HL-60 (cell line): ENCODE measurements at places on chromosomes 11 and 22.

GRCh38 chr11:24697522-24698111, 200.8 kb downstream of the LUZP2 start:
- no peak for DNase-seq

GRCh38 chr11:8232849-8233606, 30.6 kb downstream of the LMO1 start:
- no peak for DNase-seq

DNA sequence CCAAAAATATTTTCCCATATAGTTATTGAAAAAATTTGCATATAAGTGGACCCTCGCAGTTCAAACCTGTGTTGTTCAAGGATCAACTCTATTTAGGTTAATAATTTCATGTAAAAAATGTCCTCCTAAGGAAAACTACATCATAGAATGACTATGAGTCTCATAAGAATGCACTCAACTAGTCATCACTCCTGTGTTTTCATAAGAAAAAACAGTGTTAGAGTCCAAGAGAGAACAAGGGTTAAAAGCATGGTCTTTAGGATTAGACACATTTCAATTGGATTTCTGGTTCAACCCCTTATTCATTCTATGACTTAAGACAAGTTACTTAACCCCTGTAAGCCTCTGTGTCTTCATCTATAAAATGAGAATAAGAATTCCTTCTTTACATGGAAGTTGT, 5.1 kb downstream of the PARVA start:
- no peak for DNase-seq

GRCh38 chr11:105781807-105782206, 171.9 kb downstream of the GRIA4 start:
- DNase-seq = no peak

- DNase-seq = no peak
Observed at GRCh38 chr11:120797143-120797542, 226.8 kb upstream of the TBCEL start.

DNA sequence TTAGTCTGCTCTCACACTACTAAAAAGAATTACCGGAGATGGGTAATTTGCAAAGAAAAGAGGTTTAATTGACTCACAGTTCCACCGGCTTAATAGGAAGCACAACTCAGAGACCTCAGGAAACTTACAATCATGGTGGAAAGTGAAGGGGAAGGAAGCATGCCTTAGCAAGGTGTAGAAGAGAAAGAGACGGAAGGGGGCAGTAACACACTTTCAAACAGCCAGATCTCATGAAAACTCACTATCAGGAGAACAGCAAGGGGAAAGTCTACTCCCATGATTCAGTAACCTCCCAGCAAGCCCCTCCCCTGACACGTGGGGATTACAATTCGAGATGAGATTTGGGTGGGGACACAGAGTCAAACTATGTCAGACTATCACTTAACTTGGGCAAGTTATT, 236.6 kb upstream of the ANO3 start:
- no peak for DNase-seq

DNA sequence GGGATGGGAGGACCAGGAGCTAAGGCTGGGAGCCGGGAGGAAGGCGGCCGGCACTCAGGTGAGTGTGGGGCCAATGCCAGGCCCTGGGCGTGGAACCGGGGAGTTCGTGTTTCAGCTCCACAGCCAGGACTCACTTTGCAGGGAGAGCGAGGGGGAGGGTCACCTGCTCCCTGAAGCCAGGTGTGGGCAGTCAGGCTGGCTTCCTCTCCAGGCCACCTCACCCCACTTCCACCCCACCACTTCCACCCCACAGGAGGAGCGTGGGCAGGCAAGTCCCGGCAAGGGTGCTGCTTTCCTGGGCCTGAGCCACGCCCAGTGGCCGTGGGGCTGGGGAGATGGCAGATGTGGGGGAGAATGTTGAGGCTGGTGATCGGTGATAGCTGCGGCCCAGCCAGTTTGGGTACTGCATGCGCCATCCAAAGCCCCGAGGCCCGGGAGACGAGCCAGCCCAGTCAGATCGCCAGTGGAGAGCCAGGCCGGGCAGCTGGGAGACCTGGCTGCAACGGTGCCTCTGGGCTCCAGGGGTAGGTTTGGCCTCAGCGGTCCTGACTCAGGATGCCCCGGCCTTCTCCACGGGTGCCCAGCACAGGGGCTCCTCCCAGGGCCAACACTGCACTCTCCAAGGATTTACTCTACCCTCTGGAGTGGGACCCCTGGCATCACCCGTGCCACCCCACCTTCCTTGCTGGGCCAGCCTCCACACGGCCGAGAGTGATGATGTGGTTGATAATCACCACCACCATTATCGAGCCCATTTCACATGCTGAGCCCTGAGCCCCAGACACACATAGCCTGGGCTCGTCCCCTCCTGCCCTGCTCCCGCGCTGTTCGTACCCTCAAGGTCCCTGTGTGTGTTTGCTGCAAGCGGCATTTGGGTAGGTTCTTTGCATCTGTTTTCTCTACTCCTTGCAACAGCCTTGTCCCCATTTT, 93.8 kb downstream of the WNT7B start:
- no peak for DNase-seq
